CD4-positive, alpha-beta T cell (primary cell): ENCODE measurements at places on chromosomes 7 and 10. TPM values are rescaled to one million over a fixed set of nuclear protein-coding genes. Genes with fewer than 3 reads are reported as not detected.

GRCh38 chr7:137601642-137602041 is 245.1 kb downstream of the DGKI start:
- DNase-seq = no peak

- no peak for DNase-seq
These were observed 308.5 kb upstream of the FZD1 start for GRCh38 chr7:90955641-90956207.

DNA sequence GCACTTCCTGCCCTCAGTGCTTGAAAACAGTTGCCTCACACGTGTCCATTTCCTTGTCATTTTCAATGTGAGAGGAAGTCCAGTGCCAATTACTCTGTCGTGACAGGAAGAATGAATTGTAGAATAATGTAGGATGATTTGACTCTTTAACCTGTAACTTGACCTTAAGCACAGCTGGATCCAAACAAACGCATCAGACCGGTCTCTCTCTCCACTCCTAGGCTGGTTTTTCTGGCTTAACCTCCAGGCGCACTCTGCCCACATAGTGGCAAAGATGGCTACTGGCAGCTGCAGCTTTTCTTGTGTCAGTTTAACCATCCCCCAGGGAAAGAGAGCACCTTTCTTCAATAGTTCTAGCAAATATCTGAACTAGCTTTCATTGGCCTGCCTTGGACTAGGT is 29.4 kb upstream of the PNLIPRP3 start:
- no peak for DNase-seq

- DNase-seq = no peak
These were observed 88.6 kb downstream of the VIM start for GRCh38 chr10:17316488-17317170.

DNA sequence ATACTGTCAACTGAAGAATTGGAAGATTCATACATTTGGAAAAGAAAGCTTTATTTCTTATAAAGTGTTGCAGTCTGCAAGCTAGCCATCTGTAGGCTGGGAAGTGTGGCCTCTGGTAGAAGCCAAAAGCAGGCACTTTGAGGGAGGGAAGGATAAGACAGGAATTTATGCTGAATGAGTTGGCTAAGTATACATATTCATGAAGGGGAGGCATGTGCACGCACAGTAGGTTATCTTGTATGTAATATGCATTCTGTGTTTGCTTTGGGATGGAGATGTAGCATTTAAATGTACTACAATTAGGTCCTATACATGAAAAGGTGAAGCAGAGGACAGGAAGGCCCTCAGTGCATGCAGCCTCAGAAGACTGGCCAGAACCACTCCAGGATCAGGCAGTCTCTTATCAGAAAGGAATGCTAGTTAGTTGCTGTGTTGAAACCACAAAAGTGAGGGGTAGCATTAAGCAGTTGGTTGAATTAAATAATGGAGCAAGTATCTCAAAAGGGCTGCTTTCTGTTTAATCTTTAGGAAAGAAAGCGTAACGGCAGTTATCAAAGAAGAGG is 40.9 kb downstream of the MYO3A start:
- no peak for DNase-seq

- no peak for DNase-seq
These were observed 41.3 kb upstream of the GLI3 start for GRCh38 chr7:42278344-42278743.

DNA sequence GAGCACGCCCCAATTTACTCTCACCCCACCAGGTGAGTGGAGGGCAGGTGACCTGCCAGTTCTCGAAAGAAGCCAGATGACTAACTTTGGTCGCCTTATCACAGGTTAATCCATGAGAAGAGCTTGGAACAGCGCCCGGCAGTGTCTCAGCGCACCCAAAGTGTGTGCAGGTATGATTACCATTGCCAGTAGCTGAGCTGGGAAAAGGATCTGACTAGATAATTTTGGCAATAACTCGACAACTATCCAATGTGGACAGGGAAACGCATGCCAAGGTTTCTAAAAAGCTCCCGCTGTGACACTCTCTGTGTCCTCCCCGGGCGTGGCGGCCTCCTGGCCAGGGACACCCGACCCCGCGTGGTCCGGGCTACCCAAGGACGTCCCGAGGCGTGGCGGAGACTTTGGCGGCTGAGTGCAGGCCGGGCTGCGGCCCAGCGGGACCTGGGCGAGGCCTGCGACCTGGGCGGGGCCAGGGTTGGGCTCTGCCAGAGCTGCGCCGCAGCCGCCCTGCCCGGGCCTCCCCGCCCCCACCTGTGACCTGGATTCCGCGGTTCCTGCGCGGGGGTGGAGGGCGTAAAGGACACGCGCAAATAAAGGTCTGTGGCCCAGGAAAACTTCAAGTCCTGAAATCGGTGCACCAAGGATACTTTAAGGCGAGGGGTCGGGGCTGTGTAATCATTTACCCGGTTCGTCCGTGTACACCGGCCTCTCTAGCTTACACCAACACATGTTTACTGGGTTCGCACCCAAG is 13.7 kb upstream of the WAPL start:
- DNase-seq = peak; percentile 23

DNA sequence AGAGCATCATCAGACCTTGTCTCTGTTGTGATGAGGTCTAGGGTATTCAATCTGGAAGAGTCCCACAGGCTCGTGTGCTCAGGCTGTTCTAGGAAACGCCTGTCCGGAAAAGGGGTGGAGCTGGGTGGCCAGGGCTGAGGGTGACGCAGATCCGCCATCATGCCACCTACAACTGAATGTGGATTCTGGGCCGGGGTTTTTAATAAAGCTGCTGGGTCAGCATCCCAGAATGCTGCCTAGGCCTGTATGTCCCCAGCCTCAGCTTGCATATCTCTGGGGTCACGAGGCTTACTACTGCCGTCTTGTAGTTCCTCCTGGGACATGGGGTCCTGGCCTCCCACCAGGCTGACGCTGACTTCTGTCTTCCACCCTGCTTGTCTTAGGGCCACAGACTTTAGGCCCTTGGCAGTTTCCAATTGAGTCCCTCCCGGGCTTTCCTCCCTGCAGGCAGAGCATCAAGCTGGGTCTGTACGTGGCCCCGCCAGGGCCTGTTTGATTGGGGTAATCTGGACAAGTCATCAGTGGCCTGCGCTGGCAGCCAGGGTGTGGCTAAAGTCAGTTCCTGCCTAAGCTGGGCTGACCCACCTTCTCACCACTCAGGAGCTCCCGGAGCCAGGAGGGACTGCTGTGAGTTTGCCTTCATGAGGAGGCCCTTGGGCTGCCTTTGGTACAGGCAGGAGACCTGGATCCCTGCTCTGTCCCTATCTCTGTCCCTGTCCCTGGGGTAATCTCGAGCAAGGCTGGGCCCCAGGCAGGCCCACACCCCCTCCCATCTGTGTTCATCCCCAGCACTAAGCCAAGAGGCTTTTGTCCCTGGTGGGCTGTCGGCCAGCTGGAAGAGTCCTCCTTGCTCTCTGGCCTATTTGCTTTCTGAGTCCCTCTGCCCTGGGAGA is 79.9 kb downstream of the ZMIZ1 start:
- no peak for DNase-seq

GRCh38 chr7:25386311-25386744 is 158.0 kb upstream of the NPVF start:
- DNase-seq = no peak

DNA sequence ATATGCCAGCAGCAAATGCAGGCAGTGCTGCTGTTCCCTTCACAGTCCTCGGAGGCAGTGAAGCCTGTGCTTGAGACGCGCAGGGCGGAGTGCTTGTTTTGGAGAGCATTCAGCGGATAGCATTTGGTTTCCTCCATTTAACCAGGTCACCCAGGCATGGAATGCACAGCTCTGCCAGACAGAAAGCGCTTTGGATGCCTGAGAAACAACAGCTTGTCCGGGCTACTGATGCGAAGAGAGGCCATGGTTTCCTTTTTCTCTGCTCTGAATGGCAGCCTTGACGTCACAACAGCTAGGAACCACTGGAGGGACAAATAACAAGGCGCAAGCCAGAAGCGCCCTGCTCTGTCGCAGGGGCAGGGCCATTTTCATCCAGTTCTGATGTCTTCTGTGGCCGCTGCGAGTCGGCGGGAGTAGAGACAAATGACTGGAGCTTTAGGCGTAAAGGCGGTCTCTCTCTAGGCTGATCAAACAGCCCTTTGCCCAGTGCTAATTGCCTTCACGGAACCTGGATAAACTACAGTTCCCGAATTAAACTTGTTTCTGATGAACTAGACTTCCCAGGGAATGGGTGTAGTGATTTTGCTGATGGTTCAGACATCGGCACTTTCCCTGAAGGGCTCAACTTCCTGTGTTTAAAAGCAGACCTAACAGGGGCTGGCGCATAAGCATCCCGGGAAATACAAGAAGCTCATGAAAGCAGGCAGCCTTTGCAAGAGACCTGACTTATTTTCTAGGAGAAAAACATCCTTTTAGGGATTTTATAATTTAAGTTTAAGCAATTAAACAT is 187.6 kb upstream of the KLF14 start:
- DNase-seq = no peak

- DNase-seq = no peak
These were observed 17.1 kb downstream of the MBL2 start for GRCh38 chr10:52755297-52756062.

DNA sequence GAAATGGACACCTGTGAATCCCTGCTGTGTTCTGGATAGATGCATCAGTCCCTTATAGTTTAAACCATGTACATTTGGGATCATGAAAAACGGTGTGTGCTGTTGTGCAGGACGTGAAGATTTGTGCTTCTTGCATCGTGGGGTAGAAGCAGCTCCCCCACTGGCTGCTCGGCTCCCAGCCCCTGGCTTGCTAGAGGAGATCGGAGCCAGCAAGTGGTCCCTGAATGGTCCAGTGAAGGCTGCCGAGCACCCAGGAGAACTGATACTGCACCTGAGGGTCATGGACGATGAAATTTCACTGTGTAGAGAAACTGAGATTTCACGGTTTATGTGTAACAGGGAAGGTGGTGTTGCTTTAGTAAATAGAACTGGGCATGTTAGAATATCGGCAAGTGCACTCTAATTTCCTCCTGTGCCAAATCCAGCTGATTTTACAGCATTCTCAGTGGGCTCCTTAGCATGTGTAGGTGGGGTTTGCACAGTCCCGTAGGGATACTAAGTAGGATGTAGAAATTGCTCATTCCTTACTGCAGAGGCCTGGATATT is 655.1 kb upstream of the FOXK1 start:
- no peak for DNase-seq

DNA sequence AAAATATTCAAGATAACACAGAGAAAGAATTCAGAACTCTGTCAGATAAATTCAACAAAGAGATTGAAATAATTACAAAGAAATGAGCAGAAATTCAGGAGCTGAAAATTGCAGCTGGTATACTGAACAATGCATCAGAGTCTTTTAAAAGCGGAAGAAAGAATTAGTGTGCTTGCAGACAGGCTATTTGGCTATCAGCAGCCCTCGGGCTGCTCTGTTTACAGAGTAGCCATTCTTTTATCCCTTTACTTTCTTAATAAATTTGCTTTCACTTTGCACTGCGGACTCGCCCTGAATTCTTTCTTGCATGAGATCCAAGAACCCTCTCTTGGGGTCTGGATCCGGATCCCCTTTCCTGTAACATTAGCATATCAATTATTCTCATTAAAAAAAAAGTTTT is 1040.0 kb downstream of the SORCS3 start:
- DNase-seq = no peak

GRCh38 chr7:47482013-47482875 is 99.7 kb downstream of the TNS3 start:
- DNase-seq = peak; percentile 46

DNA sequence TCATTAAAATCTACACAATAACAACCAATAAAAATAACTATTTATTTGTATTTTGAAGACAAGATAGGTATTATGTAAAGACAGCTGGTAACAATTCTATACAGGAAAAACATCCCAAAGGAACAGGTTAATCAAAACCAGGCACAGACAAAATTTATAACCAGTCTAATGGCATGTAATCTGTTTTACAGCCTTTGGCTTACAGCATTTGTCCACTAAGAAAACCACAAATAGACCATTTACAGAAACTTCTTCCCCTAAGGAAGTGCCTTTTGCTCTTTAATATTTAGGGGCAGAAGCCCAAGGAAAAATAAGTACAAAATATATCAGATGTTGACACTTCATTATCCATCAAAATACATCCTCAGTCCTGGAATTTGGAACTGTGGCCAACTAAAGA is 65.0 kb downstream of the SVIL start:
- DNase-seq = no peak

The ECD gene
- 57.7 TPM for total RNA-seq

The RNF148 gene
- not detected for total RNA-seq

The FRAT1 gene
- total RNA-seq = 45.5 TPM
